ENCODE measurements at places on chromosomes 11 and 22.
A peak's percentile ranks its signal among the peaks of the same experiment; 100 is the strongest.

- DNase-seq = no peak
Measured at GRCh38 chr11:911031-911889, 650 bp upstream of the CHID1 start.

DNA sequence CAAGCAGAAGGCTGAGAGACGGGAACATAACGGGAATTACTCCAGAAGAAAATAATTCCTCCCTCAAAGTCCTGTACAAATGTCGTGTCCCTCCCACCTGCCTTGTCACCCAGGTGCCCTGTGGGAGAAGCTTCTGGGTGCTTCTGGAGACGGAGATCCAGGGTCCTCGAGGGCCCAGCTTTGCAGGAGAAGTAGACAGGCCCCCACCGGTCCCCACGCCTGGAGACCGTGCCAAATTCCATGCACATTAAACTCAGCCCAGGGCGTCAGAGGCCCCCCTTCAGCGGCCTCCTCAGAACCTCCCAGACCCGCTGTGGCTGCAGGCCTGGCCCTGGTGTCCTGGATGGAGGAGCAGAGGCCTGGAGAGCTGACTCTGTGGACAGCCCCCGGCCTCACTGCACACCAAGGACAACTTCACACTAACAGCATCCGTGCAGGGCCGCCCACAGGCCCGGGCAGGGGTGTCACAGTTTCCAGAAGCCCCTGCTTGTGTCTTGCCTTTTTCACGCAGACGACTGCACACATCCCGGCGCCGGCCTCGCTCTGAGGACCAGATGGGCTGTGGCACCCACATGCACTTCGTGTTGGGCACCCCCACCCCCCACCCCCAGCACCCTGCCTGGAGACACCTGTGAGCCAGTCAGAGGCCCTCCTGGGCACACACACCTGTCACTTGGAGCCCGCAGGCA lies 734.3 kb downstream of the BRD1 start:
- no peak for DNase-seq

GRCh38 chr11:56841210-56841810 lies 92.8 kb upstream of the OR9G4 start:
- DNase-seq = peak; percentile 78

DNA sequence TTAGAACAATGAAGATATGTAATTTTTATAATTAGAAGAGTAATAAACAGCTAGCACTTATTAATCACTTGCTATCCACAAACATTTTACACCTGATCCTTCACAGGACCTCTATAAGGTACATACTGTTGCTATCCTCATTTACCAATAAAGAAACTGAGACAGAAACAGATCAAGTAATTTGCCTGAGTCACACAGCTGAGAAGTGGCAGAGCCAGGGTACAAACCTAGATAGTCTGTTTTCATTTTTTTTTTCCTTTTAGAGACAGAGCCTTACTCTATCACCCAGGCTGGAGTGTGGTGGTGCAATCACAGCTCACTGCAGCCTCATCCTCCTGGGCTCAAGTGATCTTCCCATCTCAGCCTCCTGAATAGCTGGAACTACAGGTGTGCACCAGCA lies 71.8 kb upstream of the PTH start:
- DNase-seq = no peak

- no peak for DNase-seq
Measured at GRCh38 chr11:102110761-102111010, 439 bp downstream of the YAP1 start.

GRCh38 chr11:120030411-120030810 lies 107.5 kb downstream of the TRIM29 start:
- no peak for DNase-seq

DNA sequence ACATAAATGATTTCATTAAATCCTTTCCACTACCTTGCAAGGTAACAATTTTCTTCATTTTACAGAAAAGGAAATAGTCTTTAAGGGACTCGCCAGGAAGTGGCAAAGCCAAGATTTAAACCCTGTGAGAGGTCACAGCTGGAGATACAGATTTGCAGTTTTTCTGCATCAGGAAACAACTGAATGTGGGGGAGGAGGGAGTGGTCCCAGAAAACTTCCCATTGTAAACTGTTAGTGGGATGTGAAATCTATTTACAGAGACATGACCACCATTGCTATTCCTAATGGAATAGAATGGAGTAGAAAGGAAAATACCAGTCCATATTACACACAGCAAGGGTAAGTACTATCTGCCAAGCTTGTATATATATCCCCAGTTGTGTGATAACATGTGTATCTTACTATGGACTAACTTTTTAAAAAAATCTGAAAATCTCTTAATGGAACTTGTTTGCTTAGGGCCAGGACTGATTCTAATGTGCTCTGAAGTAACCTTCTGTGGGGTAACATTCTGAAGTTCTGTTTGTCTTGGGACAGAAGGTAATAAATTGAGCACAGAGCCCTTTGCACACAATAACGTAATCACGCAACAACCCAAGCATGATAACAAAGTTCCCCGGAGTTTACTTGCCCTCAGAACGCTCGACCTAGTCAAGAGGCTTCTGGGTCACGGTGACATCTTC lies 10.9 kb upstream of the TSKU start:
- no peak for DNase-seq

GRCh38 chr11:26580929-26581328 lies 8.9 kb upstream of the MUC15 start:
- peak; percentile 57 for DNase-seq

- DNase-seq = no peak
Measured at GRCh38 chr11:111021131-111021530, 224.4 kb upstream of the POU2AF2 start.

DNA sequence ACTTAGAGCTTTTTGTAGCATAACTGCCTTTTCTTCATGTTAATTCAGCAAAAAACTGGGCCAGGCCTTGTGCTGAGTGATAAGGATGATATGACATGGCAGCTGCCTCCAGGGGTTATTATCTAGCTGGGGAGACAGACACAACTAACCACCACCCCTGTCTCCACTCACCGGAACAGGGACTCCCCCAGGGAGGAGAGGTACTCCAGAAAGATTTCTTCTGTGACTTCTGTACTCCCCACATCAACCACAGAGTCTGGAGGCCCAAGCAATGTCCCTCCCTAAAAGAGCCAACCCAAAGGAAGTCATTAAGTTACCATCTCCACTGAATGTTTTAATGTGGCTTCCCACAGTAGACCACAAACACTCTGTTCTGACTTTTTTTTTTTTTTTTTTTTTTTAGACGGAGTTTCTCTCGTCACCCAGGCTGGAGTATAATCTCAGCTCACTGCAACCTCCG lies 14.3 kb upstream of the PMM1 start:
- DNase-seq = no peak

DNA sequence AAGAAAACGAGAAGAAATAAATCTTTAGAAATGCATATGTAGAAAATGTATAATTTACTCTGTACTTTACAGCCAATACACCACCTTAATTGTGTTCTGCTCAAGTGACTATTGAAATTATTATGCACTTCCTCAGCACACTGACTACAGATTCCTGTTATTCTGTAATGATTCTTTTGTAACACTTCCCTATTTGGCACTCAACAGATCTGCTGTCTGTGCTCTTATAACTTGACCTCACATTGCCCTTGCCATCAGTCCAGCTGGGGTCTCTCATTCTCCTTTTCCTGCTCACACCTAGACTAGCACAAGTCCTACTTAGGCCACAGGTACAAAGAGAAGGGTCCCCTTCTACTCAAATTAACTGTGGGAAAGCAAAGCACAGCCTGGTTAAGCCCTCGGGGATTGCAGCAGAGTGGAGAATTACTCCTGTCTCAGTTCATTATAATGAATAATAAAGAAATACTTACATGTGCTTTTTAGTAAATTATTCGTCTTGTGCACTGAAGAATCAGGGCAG lies 860.4 kb downstream of the OPCML start:
- DNase-seq = no peak

- no peak for DNase-seq
Measured at GRCh38 chr22:41050883-41051282, 41.5 kb upstream of the EP300 start.

DNA sequence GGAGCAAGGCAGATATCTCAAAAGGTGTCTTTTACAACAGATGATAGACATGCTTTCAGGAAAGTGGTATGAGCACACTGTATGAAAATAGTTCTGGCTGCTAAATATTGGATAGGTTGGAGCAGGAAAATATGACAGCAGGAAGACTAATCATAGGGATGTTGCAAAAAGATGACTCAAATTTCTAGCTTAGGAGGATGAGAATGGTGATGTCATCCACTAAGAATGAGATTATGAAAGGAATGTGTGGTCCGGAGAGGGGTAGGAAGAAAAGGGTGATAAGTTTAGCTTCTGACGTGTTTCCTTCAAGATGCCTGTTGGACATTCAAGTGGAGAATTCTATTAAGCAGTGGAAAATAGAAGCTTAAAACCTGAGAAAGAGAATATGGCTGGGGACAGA lies 46.4 kb downstream of the RCN1 start:
- peak; percentile 97 for DNase-seq

- no peak for DNase-seq
Measured at GRCh38 chr22:19463491-19464469, 15.2 kb downstream of the UFD1 start.

DNA sequence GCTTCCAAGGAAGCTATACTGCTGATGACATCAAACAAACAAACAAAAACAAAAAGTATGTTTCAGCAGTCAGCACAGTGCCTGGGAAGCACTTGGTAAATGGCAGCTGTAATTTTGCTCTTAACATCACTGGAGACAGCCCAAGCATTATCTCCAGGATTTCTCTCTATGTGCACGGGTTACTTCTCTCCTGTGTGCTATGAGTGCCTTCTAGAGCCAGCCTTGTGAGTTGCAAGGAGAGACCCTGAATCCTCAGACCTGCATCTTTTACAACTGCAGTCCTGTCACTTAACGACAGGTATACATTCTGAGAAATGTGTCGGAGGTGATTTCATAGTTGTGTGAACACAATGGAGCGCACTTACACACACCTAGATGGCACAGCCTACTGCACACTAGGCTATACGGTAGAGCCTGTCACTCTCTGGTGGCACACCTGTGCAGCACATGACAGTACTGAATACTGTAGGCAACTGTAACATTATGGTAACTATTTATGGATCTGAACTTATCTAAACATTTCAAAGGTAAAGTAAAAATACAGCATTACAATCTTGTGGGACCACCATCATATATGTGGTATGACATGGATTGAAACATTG lies 662.5 kb upstream of the B3GAT1 start:
- no peak for DNase-seq

DNA sequence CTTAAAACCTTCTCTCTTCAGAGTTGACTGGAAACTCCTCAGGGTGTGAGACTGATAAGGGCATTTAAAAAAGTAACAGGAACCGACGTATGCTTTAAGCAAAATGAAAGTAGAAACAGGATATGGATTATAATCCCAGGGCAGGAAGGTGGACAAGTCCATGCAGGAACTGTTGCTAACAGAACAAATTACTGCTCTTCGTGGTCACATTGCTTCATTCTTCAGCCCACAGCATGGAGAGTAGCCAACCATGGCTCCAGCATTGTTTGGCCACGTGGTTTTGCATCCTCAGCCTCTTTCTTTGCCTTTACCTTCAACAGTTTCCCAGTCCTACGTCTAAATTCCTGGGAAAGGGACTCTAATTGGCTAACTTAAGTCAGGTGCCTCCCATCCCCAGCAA lies 563.1 kb upstream of the ISX start:
- no peak for DNase-seq

DNA sequence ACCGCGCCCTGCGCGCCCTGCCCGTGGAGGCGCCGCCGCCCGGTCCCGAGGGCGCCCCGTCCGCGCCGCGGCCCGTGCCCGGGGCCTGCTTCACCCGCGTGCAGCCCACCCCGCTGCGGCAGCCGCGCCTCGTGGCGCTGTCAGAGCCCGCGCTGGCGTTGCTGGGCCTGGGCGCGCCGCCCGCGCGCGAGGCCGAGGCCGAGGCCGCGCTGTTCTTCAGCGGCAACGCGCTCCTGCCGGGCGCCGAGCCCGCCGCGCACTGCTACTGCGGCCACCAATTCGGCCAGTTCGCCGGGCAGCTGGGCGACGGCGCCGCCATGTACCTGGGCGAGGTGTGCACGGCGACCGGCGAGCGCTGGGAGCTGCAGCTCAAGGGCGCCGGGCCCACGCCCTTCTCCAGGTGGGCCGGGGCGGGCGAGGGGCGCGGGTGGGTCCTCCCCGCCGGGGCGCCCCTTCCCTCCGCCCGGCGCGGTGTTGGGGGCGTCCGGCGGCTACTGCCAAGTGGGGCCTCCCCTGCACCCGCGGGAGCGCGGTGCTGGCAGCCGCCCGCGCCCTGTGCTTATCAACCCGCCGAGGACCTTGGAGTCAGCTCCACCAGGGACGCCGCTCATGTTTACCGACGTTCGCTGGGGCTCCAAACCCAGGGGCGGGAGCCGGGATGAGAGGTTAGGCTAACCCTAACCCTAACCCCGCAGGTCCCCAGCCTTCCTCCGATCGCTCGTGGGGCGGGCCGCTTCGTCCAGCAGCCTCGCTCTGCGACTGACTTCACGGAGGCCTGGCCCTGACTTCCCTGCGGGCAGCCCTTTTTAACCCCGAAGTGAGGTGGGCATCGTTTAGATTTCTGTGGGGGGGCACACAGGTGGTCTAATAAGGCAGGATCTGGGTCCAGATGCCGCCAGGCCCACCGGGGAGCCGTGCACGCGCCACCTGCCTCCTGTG lies 649 bp downstream of the SELENOO start:
- DNase-seq = no peak

GRCh38 chr11:84398017-84398626 lies 1112.0 kb upstream of the CCDC90B start:
- no peak for DNase-seq

DNA sequence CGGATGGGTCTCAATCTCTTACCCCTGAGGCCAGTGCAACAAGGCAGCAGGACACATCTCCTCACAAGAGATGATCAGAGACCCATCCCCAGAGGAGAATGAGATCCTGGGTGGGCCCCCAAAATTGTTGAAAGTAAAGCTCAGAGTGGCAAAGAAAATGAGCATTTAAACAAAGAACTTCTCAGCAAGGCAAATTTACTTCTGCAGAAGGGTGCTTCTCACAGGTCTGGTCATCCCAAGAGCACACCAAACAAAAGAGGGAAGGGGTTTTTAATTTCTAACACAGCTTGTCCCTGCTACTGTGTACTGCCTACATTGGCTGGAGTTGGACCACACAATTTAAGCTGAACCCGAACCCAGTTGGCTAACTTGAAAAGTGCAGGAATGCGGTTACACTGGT lies 1628.6 kb upstream of the RAG2 start:
- no peak for DNase-seq

DNA sequence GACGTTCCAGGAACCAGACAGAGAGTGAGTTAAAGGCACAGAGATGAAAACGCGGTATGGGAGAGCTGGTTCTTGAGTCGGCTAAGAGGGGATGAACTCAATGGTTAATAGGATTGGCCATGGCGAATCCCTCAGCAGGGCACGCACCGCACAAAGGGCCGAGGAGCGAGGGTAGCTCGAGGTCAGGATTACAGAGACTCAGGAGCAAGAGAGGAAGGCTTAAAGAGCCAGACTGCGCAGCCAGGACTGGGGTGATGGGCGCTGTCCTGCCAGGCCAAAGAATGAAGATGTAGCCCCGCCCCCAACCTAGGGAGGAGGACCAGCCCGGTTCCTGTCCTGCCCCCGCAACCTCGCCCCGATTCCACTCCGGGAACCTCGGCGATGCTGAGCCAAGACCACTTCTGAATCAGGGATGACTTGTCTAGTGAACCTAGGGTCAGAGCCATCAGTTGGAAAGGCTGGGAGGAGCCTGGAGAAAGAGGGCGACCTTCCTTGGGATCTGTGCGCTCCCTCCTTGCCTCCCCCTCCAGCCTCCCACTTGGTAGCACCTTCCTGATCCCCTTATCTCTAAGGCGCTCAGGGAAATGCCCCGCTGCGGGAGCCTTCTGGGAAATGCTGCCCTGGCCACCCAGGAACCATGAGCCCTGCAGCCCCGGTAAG lies at the start of gene PLEKHB1:
TSS of gene PLEKHB1 (plus strand) at position 610 of the 660 bp plus-strand sequence. CDS start at position 638, 28 bp downstream.
- DNase-seq = no peak

- no peak for DNase-seq
Measured at GRCh38 chr11:63445720-63446119, 45.2 kb downstream of the PLAAT5 start.

GRCh38 chr11:62666259-62666926 lies 1.3 kb downstream of the CSKMT start:
- no peak for DNase-seq
